ENCODE measurements at places on chromosomes 2 and 18.
A peak's percentile ranks its signal among the peaks of the same experiment; 100 is the strongest.

DNA sequence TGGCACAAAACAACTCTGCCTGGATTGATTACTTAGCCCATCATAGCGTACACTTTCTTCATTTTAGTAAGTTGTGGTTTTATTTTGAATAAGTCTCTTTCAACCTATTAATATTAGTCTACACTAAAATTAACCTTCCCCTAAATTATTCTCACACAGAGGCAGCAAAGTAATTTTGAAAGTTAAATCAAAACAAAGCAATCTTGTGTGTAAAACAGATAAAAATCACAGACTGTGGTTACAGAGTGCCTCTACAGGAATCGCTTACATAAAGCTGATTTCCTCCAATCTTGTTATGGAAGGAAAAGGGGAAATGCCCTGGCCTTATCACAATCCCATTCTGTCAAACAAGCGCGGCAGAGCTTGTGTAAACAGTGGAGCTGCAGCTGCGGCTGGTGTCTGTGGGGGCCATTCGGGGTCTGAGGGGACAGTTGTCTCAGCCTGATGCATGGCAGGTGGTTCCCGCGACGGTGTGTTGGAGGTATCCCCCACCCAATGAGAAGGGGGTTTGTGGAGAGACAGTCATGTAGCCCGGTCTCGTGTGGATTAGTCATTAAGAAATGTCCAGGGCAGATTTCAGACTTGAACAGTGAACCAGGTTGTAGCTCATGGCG lies 42.1 kb downstream of the BCL2L11 start:
- peak; percentile 31 for DNase-seq

- no peak for DNase-seq
Observed at GRCh38 chr18:77103991-77104531, 28.5 kb downstream of the MBP start.

- no peak for DNase-seq
Observed at GRCh38 chr2:51219468-51219867, 187.5 kb upstream of the NRXN1 start.

DNA sequence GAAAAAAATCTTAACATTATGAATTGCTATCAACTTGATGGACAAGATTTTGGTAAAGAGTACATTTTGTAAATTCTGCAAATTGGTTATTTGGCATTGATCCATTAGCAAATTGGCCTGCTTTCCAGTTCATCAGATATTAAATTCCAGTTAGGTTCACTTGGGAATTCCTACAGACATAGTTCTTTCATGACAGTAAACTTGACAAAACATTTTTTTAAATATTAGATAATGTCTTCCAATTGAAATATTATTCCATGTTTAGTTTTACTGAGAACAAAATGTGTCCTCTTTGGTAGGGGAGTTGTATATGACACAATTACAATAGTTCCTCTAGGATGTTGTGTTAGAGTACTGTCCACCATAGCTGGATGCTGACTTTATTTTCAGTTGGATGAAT lies 141.9 kb downstream of the LCLAT1 start:
- no peak for DNase-seq

- DNase-seq: no peak
Observed at GRCh38 chr2:11430729-11431128, 35.2 kb downstream of the E2F6 start.

DNA sequence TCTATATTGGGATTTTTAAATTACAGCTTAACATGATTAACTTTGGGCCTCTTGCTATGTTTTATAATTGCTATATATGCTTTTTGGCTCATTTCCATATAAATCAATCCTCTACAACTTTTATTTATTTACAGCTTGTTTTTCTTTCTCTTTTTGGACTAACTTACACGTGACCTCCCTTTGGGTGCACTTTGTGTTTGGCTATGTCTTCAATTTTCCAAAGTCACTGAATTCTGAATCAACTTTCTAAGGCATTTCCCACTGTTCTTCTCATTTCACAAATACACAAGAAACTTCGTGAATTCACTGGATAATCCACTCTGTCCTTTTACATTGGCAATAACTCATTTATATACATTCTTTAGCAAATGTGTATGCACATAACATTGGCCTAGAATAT lies 5.4 kb upstream of the CPS1 start:
- no peak for DNase-seq

DNA sequence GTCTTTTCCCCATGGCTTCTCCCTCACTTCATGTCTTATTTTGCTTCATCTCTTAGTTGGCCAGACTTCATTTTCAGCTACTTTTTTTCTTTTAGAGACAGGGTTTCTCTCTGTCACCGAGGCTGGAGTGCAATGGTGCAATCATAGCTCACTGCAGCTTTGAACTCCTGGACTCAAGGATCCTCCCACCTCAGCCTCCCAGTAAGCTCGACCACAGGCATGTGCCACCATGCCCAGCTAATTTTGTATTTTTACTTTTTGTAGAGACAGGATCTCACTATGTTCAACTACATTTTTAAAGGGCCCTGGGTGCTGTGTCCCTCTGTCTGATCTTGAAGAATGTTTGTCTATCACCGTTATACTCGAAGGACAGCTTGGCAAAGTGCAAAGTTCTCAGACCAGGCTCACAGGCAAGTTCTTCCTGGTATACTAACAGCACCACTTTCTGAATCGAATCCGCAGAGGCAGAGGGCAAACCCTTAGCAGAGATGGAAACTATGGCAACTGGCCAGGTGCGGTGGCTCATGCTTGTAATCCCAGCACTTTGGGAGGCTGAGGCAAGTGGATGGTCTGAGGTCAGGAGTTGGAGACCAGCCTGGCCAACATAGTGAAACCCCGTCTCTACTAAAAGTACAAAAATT lies 60.9 kb downstream of the SOWAHC start:
- DNase-seq: no peak

- no peak for DNase-seq
Observed at GRCh38 chr2:127516041-127516762, 10.1 kb downstream of the IWS1 start.

GRCh38 chr18:4211111-4211837 lies 243.8 kb downstream of the DLGAP1 start:
- no peak for DNase-seq

GRCh38 chr2:218893349-218894150 lies 12.9 kb downstream of the WNT10A start:
- DNase-seq: no peak

- DNase-seq: peak; percentile 84
Observed at GRCh38 chr2:12168791-12169388, 422.5 kb downstream of the LPIN1 start.

GRCh38 chr2:108853421-108853820 lies 66.8 kb downstream of the CCDC138 start:
- no peak for DNase-seq

GRCh38 chr2:216551234-216552068 lies 52.8 kb downstream of the RPL37A start:
- no peak for DNase-seq

GRCh38 chr18:11514267-11514666 lies 95.1 kb upstream of the SLC35G4 start:
- DNase-seq: no peak
